ENCODE measurements at places on chromosomes 16 and 17. TPM values are rescaled to one million over a fixed set of nuclear protein-coding genes. Genes with fewer than 3 reads are reported as not detected.

Gene STXBP4
- total RNA-seq: 9.6 TPM

DNA sequence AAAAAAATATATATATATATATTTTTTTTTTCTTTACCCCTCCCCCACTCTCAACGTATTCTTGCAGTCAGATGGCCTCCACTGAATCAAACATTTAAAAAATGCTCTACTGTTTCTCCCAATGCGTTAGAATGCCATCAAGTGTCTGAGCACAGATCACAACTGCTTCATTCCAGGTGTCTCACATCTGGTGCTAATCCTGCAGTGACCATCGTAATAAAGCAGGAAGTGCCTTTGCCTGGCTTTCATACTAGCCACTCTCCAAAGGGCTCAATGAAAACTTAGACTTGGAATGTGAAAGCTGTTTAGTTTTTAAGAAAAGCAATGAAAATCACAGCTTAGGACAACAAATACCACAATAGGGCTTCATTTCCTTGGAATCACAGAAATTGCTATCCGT is 37.2 kb downstream of the SKAP1 start:
- no peak for DNase-seq
- no peaks in the 10 kb centered on the region for H3K4me1 ChIP-seq
- H3K27me3 ChIP-seq: no peaks in the 10 kb centered on the region
- H3K27ac ChIP-seq: no peak overlapping the region
- no peaks in the 10 kb centered on the region for H3K36me3 ChIP-seq
- H3K4me3 ChIP-seq: no peak overlapping the region

- peak overlapping the region; percentile 84 for H3K4me3 ChIP-seq
- no peaks in the 10 kb centered on the region for H3K27me3 ChIP-seq
- H3K27ac ChIP-seq: peak overlapping the region; percentile 90
- peaks cover 56% of the 10 kb centered on the region for H3K36me3 ChIP-seq
- peaks cover 74% of the 10 kb centered on the region for H3K4me1 ChIP-seq
These were observed 7.2 kb downstream of the PMP22 start for GRCh38 chr17:15257796-15258512.

Gene ENPP7
- total RNA-seq: not detected

DNA sequence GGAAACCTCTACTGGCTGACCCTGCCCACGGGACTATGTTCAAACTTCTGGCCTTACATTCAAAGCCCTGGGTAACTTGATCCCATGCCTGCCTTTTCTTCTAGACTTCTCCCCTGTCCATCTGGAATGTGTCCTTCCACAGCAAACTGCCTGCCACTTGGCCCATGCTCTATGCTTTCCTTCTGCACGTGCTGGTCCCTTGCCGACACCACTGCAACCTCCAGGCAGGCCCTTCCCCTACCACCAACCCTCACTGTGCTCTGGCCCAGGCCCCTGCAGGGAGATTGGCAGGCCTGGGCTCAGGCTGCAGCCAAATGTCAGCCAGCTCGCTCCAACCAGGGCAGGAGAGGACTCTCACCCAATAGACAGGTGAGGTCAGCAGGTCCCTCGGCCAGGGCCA is 11.0 kb downstream of the HSD11B2 start:
- peaks cover 76% of the 10 kb centered on the region for H3K4me1 ChIP-seq
- no peaks in the 10 kb centered on the region for H3K36me3 ChIP-seq
- no peak for DNase-seq

Gene KIF2B
- not detected for total RNA-seq

DNA sequence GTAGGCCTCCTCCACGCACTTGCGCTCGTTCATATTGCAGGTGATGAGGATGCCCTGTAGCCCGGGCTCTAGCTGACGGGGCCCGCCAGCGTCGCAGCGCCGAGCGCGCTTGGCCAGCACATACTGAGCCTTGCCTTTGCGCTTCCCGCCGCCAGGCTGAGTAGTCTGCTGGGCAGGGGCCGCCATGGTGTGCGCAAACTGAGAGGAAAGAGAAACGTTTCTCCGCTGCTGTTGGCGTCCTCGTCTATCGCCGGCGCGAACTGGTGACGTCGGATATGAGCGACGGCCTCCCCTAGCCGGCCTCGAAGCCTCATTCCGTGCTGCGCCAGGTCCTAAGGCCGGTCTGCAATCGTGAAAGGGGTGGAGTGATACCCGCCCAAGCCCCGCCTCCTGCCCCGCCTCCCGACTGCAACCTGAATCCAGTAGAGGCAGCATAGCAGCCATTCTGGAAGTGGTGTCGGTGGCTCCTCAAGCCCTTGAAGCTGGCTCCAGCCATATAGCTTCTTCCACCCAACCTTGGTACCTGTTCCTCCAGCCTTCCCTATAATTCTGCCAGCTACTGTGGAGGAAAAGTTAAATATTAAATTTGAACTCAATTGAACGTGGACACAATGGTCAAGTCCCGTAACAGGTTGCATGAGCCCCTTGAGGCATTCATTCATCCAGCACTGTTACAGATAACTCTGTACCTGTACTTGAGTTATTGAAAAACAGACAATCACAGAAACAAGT is at the start of gene THUMPD1:
THUMPD1 (minus strand) TSS at position 265 of the 732 bp plus-strand sequence; CDS start at position 186, 79 bp downstream.
- DNase-seq: peak; percentile 96
- no peaks in the 10 kb centered on the region for H3K36me3 ChIP-seq
- no peaks in the 10 kb centered on the region for H3K27me3 ChIP-seq
- H3K4me3 ChIP-seq: peak within 1 kb of the TSS; percentile 83

Gene CACNA1G
- total RNA-seq: 4.9 TPM

DNA sequence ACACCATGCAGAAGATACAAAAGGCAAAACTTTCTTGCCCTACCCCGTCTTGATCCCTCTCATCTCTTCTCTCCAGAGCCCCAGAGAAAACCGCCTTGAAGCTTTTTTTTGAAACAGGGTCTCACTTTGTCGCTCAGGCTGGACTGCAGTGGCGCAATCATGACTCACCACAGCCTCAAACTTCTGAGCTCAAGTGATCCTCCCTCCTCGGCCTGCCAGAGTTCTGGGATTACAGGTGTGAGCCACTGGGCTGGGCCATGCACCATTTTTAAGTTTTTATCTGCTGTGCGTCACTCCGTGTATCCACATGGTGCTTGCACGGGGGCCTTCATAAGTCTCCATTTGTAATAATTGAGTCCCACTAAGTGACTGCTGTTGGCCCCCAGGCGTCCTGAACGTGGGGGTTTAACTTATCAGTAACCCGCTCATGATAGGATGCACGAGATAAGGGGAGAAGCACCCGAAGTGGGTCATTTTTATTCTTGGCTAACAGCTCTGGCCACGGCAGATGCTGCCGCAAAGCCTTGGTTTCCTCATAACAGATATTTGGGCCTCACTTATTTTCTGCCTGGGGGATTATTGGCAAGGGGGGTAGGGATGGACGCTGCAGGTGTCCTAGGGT is 8.6 kb downstream of the DNAH17 start:
- H3K4me1 ChIP-seq: no peaks in the 10 kb centered on the region
- DNase-seq: no peak
- no peak overlapping the region for H3K4me3 ChIP-seq

DNA sequence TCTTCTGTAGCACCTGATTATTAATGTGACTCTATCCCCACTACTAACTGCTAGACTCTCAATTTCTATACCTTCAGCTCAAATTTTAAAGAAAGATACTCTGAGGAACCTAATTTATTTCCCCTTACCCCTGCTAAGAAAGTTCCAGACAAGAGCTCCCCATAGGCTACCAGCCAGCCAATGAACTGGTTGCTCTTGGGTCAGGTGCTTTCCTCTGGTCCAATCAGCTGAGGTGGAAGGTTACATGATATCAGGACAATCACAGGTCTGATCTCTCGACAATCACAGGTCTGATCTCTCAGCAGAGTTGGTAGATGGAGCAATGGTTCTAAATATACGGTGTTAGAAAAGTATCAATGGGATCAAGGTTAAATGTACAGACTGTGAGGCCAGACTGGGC is 86.8 kb downstream of the AXIN2 start:
- H3K27me3 ChIP-seq: no peaks in the 10 kb centered on the region
- H3K27ac ChIP-seq: no peak overlapping the region
- no peak overlapping the region for H3K4me3 ChIP-seq
- H3K36me3 ChIP-seq: no peaks in the 10 kb centered on the region
- no peak for DNase-seq

DNA sequence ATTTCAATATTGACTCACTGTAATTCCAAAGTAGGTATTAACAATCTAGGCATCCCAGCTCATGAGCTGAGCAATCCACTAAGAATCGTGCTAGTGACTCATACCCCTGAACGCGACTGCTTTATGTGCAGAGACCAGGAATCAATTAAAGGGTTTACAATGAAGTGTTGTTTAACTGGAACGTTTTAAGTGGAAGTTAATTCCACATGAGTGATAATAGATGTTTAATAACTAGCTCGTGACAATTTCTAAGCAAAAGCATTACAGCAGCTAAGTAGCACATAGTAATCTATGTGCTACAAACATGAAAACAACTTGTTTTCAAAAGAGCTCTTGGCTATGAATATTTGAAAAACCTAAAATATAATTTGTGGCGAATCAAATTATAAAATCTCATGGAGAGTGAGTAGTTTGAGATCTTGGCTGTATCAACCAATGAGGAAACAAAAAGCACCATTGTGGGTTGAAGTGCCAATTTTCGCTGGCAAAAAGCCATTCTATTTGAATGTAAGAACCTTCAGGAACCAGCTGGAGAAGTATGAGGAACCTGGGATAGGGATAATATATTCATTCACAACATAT is 9.4 kb downstream of the GJC1 start:
- no peak for DNase-seq
- H3K36me3 ChIP-seq: no peaks in the 10 kb centered on the region
- no peak overlapping the region for H3K4me3 ChIP-seq
- H3K27ac ChIP-seq: peak overlapping the region; percentile 44

Gene TPSD1
- 7.1 TPM for total RNA-seq

All from vagina (tissue), 2 donors.